NAMALWA (cell line): ENCODE measurements at places on chromosomes 4 and X.

GRCh38 chr4:147793569-147794313 is 61.9 kb downstream of the ARHGAP10 start:
- DNase-seq = no peak

GRCh38 chr4:82782626-82783345 is 15.8 kb downstream of the SCD5 start:
- no peak for DNase-seq

GRCh38 chr4:633406-633805 is 8.0 kb downstream of the PDE6B start:
- no peak for DNase-seq

GRCh38 chr4:140952717-140953116 is 180.6 kb downstream of the RNF150 start:
- no peak for DNase-seq
